ENCODE measurements at places on chromosomes 13 and 19.

DNA sequence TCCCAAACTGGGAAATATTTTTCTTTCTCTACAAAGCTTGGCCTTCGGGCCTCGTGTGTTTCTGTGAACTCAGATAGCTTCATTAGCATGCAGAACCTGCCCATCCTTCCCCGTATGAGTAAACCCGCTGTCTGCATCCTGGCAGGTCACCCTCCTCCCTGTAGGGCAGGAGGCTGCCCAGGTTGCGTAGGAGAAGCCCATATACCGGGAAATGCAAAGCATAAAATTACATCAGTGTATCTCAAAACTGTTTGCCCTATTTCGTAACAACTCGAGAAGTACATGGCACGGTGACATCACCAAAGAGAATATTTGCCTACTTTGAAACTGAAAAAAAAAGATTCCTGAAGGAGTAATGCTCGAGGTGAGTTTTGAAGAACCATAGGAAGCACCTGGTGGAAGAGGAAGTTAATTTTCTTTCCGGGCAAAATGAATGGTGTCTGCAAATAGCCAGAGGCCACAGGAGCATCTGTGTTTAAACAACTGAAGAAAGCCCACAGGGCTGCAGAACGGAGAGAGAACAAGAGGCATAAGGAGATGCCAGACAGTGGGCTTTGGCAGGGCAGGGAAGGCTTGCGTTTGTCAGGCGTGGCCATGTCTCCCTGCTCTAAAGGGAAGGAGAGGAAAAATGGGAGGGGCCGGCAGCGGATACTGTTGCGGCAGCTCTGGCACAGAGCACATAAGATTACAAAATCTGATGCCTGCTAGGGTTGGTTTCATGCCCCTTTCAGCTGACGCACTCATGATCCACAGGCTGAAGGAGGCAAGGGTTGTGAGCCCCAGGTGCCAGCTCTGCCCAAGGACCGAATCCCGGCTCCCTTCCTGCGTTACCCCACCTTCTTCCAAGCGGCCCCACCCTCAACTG, 81.4 kb downstream of the IRS2 start:
- DNase-seq = peak; percentile 3

DNA sequence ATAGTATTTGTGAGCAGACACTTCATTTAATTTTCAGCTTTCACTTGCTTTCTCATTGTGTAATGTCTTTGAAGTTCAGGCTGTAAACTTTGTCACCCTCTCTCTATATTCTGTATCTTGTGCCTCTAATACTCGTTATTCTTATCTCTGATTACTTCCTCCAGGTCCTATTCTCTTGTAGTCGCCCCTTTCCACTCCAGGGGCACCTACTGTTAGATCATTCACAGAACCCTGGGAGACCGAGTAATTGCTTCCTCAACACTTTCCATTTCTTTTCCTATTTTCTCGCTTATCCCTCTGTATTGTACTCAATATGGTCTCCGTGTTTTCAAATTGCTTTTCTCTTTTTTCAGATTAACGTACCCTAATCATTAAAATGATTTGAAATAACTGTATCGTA, 93.9 kb upstream of the TDRD3 start:
- no peak for DNase-seq

- no peak for DNase-seq
Observed at GRCh38 chr19:33860312-33861090, 63.8 kb downstream of the KCTD15 start.

DNA sequence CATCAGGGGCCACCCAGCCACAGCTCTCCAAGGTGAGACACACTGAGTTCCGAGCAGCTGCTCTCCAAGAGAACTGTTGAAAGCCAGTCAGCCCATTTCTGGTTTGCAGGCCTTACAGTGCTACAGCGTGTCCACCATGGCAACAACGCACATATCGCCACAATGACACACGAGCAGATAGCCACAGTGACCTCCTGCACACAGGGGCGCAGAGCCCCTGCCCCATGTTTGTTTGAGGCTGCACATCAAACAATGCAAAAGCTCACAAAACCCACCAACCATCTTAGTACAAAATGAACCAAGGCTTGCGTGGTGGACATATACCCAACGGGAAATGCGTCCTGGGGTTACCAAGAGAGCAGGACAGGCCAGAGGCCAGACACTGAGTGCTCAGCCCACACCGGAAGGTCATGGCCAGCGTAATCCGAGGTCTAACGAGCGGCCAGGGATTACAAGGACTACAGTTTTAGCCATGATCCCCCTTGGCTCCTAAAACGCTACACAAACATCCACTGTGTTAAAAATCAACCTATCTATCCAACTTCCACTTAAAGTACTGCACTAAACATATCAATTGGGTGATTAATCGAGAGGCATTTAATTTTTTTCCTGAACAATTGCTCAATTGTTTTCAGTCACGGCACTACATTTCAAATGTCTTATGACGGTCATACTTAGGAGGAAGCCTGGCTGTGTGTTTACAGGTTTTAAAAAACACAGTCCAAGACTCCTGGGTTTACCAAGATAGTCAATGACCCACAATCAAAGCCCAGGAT, 56.0 kb downstream of the STK24 start:
- DNase-seq = no peak

GRCh38 chr19:58315580-58315979, 10.4 kb downstream of the ERVK3-1 start:
- DNase-seq = no peak

- no peak for DNase-seq
Observed at GRCh38 chr13:35354285-35354684, 122.2 kb downstream of the MAB21L1 start.

- no peak for DNase-seq
Observed at GRCh38 chr19:2790194-2790556, 4.9 kb downstream of the THOP1 start.
